Vagina (tissue), 2 donors: ENCODE measurements at places on chromosomes 1 and 21.

DNA sequence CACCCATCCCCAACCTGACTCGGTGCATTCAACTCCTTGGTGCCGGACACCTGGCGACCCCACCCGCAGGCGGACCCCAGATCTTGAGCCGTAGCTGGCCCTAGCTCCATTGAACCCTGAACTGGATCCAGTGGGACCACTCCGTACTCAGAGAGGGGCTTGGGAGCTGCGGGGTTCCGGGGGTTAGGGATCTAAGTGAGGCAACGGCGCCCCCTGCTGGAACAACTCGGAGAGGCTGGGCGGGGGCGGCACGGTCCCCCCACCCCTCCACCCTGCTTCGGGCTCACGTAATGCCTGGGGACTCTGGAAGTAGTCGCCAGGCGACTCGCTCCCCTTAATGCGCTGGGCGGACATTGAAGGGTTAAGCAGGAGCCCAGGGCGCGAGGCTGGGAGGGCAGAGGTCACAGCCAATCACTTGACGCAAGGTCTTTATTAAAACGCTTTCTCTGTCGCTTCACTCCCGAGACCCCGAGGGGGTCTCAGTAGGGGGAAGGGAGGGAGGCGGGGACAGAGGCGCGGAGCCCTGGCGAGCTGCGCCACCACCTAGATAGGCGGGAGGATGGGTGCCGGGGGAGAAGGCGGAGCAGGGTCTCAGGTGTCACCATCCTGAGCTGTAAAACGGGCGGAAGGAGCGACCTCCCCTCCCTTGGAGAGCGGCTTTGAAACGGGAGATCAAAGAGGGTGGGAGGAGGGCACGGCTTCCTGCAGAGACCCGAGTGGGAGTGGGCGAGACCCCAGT, 704 bp upstream of the CRABP2 start:
- H3K4me3 ChIP-seq = peak overlapping the region; percentile 51
- peak overlapping the region; percentile 95 for H3K27ac ChIP-seq
- DNase-seq = no peak
- no peaks in the 10 kb centered on the region for H3K27me3 ChIP-seq
- H3K36me3 ChIP-seq = no peaks in the 10 kb centered on the region

DNA sequence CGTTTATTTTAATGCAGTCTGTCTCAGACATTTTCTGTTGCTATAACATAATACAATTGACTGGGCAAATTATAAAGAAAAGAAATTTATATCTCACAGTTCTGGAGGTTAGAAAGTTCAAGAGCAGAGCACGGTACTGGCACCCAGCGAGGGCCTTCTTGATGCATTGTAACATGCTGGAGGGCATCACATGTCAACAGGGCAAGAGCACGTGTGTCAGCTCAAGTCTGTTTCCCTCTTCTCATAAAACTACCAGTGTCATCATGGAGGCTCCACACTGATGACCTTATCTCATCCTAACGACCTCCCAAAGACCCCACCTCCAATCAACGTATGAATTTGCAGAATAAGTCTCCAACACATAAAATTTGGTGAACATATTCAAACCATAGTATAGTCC, 90.6 kb upstream of the GRIK1 start:
- no peak overlapping the region for H3K4me3 ChIP-seq
- no peaks in the 10 kb centered on the region for H3K4me1 ChIP-seq
- no peak for DNase-seq
- no peaks in the 10 kb centered on the region for H3K27me3 ChIP-seq

GRCh38 chr1:154741327-154741726, 128.8 kb downstream of the KCNN3 start:
- H3K36me3 ChIP-seq = no peaks in the 10 kb centered on the region
- H3K4me1 ChIP-seq = no peaks in the 10 kb centered on the region
- no peaks in the 10 kb centered on the region for H3K27me3 ChIP-seq
- no peak for DNase-seq
- H3K4me3 ChIP-seq = no peak overlapping the region
- no peak overlapping the region for H3K27ac ChIP-seq

- peak overlapping the region; percentile 82 for H3K27ac ChIP-seq
- H3K4me3 ChIP-seq = no peak overlapping the region
- no peaks in the 10 kb centered on the region for H3K36me3 ChIP-seq
These were observed 213.7 kb downstream of the PBX1 start for GRCh38 chr1:164772635-164773034.

GRCh38 chr1:32339363-32339978, 3.4 kb upstream of the MARCKSL1 start:
- no peaks in the 10 kb centered on the region for H3K27me3 ChIP-seq
- no peak for DNase-seq
- no peak overlapping the region for H3K4me3 ChIP-seq
- H3K4me1 ChIP-seq = peaks cover 21% of the 10 kb centered on the region
- H3K27ac ChIP-seq = no peak overlapping the region
